ENCODE measurements at places on chromosomes 13 and 19. TPM values are rescaled to one million over a fixed set of nuclear protein-coding genes. Genes with fewer than 3 reads are reported as not detected.

ACER1 gene
- not detected for total RNA-seq

OR7A5 gene
- not detected for total RNA-seq

RASGRP4 gene
- total RNA-seq, result 7.6 TPM

ZNF610 gene
- total RNA-seq, result 2.5 TPM

VSTM1 gene
- 1.1 TPM for total RNA-seq

ZNF177 gene
- 3.3 TPM for total RNA-seq

SLC15A1 gene
- total RNA-seq, result not detected

NFILZ gene
- total RNA-seq, result not detected

ZNF560 gene
- not detected for total RNA-seq

GRCh38 chr19:45515807-45516401, 8.6 kb downstream of the VASP start:
- peak overlapping the region; percentile 81 for H3K27ac ChIP-seq
- peak; percentile 80 for DNase-seq
- peaks cover 31% of the 10 kb centered on the region for H3K36me3 ChIP-seq
- H3K4me3 ChIP-seq, result no peak overlapping the region

DNA sequence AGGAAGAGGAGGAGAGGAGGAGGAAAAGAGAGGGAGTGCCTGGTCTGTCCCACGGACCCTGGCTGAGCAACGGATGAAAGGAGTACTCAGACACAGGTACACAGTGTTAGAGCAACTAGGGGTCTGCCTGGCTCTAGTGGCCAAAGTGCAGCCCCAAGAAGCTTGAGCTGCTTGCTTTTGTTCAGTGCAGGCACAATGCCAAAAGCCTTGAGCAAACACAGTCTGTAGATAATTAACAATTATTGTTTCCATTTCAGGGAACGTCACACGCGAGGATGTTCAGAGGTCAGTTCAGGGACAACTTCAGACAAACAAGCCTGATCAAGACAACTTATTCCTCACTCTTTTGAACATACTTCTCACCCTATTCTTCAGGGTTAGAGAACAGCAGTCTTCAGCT, 32.2 kb upstream of the ZNF726 start:
- H3K27me3 ChIP-seq, result no peaks in the 10 kb centered on the region
- no peaks in the 10 kb centered on the region for H3K4me1 ChIP-seq
- H3K36me3 ChIP-seq, result no peaks in the 10 kb centered on the region
- DNase-seq, result no peak

- H3K27ac ChIP-seq, result no peak overlapping the region
- no peak overlapping the region for H3K4me3 ChIP-seq
- no peaks in the 10 kb centered on the region for H3K27me3 ChIP-seq
- peaks cover 62% of the 10 kb centered on the region for H3K36me3 ChIP-seq
Observed at GRCh38 chr19:13964776-13965175, 12.5 kb downstream of the DCAF15 start.

- H3K36me3 ChIP-seq, result no peaks in the 10 kb centered on the region
- no peaks in the 10 kb centered on the region for H3K27me3 ChIP-seq
- no peak overlapping the region for H3K27ac ChIP-seq
- no peak for DNase-seq
- H3K4me3 ChIP-seq, result no peak overlapping the region
Observed at GRCh38 chr19:29439688-29440550, 85.9 kb upstream of the VSTM2B start.

DNA sequence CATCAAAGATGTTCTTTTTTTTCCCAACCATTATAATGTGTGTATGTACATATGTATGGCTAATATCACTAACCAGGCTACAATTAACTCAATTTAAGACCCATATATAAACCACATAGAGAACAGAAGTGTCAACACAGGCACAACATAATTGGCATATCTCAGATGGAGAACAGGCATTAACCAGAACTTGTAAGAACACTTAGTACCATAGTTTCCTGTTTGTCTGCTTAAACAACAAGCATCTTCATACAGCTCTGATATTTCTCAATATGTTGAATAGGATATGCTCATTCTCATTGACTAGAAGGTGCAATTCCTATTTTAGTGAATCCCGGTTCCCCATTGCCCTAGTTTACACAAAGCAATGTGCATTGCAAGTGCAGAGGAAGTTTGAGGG, 116.9 kb upstream of the EDNRB start:
- H3K4me3 ChIP-seq, result no peak overlapping the region
- H3K36me3 ChIP-seq, result no peaks in the 10 kb centered on the region
- H3K27ac ChIP-seq, result no peak overlapping the region
- no peak for DNase-seq
- no peaks in the 10 kb centered on the region for H3K27me3 ChIP-seq

DNA sequence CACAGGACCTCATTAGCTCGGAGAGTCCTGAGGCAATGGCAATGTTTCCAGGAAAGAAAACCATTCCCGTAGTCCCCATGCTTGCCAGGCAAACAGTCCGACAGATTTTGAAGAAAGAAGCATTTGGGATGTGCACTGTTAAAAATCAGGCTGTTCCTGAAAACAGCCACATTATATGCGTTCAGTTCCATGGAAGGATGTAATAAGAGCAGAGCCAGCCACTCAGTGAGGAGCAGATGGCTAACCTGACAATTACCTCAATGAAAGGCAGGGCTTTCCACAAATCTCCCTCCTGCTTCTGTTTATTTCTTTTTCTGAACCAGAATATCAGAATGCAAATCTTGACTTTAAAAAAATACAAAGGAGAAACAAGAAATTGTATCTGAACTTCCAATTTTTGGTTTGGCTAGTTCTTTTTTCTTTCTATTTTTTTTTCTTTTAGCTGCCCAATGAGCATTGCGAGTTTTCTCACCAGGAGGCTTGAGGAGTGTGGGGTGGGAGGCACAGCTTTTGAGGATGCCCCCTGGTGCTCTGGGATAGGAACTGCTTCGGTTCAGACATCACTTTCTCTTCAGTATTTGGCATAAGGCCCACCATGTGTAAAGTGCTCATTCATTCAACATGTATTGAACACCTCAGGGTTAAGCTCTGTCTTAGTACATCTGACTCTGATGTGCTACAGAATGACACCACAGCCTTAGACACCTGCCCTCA, 124.2 kb downstream of the TBC1D4 start:
- no peaks in the 10 kb centered on the region for H3K27me3 ChIP-seq
- peak; percentile 58 for DNase-seq
- peaks cover 8% of the 10 kb centered on the region for H3K36me3 ChIP-seq
- H3K4me3 ChIP-seq, result no peak overlapping the region
- H3K27ac ChIP-seq, result no peak overlapping the region

DNA sequence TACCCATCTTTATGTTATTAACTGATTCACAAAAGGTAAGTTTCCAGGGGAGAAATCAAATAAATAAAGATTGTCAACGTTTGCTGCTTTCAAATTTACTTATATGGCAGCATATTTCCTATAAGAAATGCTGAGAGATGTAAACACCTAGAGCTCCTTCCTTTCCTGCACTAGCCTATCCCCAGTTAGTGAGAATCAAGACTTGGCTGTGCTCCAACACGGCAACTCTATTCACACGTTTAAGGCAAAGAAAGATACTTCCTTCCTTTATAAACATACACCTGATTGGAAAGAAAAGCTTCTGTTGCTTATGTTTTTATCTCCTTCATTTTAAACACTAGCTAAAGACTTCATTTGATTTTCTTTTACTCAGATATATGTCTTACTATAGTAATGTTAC, 107.0 kb downstream of the PCDH9 start:
- H3K4me1 ChIP-seq, result no peaks in the 10 kb centered on the region
- H3K27ac ChIP-seq, result no peak overlapping the region
- no peaks in the 10 kb centered on the region for H3K27me3 ChIP-seq
- no peaks in the 10 kb centered on the region for H3K36me3 ChIP-seq
- H3K4me3 ChIP-seq, result no peak overlapping the region

GRCh38 chr13:59745392-59745788, 418.3 kb downstream of the DIAPH3 start:
- H3K4me3 ChIP-seq, result no peak overlapping the region
- no peak for DNase-seq
- H3K4me1 ChIP-seq, result no peaks in the 10 kb centered on the region
- H3K36me3 ChIP-seq, result no peaks in the 10 kb centered on the region
- no peak overlapping the region for H3K27ac ChIP-seq

GRCh38 chr19:2477141-2477710, 1.3 kb downstream of the GADD45B start:
- H3K27ac ChIP-seq, result peak overlapping the region; percentile 91
- DNase-seq, result peak; percentile 79
- H3K4me1 ChIP-seq, result peaks cover 24% of the 10 kb centered on the region
- H3K36me3 ChIP-seq, result peaks cover 10% of the 10 kb centered on the region

GRCh38 chr13:50923272-50923671, 13.7 kb downstream of the RNASEH2B start:
- no peak overlapping the region for H3K4me3 ChIP-seq
- H3K36me3 ChIP-seq, result no peaks in the 10 kb centered on the region
- H3K27me3 ChIP-seq, result no peaks in the 10 kb centered on the region

DNA sequence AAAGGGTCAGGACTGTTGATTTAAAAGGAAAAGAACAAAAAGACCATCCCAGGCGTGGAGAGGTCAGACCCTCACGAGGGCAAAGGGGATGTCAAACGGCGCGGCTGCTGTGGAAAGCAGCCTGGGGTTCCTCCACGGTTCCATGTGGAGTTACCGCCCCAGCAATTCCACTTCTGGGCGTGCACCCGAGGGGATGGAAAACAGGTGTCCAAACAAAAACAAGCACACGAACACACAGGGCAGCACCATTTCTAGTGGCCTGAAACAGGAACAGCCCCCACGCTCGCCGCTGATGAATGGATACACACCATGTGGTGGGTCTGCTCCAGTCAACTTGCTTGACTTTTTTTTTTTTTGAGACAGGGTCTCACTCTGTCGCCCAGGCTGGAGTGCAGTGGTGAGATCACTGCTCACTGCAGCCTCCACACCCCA, 11.2 kb downstream of the AP3D1 start:
- DNase-seq, result no peak
- H3K27me3 ChIP-seq, result no peaks in the 10 kb centered on the region
- peaks cover 46% of the 10 kb centered on the region for H3K36me3 ChIP-seq
- no peaks in the 10 kb centered on the region for H3K4me1 ChIP-seq

DNA sequence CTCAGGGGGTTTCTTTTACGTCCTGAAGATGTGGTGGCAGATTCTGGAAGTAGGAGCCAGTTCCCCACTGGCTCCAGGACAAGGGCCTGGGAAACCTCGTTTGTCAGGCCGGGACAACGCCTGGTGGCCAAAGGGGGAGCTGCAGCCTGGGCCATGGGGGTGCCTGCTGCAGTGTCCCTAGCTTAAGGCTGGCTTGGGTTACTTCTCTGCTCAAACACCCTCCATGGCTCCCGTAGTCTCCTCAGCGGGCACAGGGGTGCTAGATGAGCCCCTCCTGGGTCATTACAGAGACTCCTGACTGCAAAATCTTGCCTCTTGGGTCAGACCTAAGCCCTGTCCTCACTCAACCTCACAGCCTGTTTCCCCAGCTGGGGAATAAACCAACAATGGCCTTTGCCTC, 14.7 kb downstream of the CILP2 start:
- peaks cover 16% of the 10 kb centered on the region for H3K27me3 ChIP-seq
- DNase-seq, result no peak
- no peak overlapping the region for H3K4me3 ChIP-seq
- H3K36me3 ChIP-seq, result no peaks in the 10 kb centered on the region
- H3K4me1 ChIP-seq, result no peaks in the 10 kb centered on the region

DNA sequence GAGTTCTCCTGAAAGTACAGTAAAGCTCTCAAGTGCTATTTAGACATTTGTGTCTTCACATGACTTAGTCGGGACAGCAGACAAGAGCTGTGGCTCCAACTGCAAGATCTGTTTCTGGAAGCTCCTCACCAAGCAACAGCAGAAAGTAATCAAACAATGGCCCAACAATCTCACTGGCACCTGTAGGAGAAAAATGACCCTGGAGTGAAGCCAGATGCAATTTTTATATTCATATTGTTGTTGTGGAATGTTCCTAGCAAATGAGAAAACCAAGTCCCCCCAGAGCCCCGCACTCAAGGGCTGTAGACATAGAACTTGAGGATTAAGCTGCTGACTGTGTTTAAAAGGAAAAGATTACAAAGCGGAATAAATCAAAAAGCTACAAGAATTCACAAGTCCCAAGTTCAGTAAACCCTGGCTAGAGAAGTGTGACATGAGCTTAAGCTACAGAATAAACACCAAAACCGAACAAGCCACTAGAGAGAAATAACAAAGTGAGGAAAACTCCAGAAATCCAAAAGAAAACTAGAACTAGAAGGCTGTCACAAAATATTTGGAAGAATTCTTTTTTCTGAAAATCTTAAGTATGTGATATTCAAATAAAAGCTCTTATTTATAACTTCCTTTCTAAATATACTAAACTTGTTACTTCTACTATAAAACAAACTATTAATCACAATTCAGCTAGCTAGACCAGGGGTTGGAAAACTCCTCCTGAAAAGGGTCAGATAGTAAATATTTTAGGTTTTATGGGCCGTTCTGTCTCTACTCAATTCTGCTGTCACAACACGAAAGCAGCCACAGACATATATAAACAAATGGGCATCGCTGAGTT, 454.5 kb downstream of the SUCLA2 start:
- no peaks in the 10 kb centered on the region for H3K4me1 ChIP-seq
- no peak overlapping the region for H3K27ac ChIP-seq
- H3K36me3 ChIP-seq, result no peaks in the 10 kb centered on the region
- H3K27me3 ChIP-seq, result no peaks in the 10 kb centered on the region

DNA sequence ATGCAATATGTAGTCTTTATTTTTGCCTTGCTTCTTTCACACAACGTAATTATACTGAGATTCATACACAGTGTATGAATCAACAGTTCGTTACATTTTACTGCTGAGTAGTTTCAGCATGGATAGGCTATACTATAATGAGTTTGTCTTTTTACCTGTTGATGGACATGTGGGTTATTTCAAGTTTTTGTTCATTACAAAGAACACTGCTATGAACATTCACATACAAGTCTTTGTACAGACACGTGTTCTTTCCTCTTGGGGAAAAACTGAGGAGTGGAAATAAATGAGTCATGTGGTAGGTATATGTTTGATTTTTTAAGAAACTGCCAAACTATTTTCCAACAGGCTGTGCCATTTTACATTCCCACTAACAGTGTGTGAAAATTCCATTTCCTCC, 35.1 kb downstream of the ENOX1 start:
- H3K27ac ChIP-seq, result no peak overlapping the region
- H3K4me1 ChIP-seq, result no peaks in the 10 kb centered on the region
- DNase-seq, result no peak
- no peaks in the 10 kb centered on the region for H3K27me3 ChIP-seq
- no peaks in the 10 kb centered on the region for H3K36me3 ChIP-seq

DNA sequence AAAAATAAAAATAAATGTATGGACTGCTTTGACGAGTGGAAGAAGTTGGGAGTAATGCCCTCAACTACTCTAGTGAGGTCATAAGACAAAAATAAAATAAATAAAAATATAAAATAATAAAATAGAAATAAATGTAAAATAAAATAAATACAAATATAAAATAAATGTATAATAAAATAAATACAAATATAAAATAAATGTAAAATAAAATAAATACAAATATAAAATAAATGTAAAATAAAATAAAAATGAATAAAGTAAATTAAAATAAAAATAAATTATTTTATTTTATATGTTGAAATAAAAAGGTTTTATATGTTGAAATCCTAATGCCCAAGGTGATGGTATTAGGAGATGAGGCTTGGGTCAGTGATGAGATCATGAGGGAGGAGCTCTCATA, 20.1 kb upstream of the IGSF23 start:
- DNase-seq, result no peak
- no peak overlapping the region for H3K4me3 ChIP-seq
- H3K27me3 ChIP-seq, result no peaks in the 10 kb centered on the region

GRCh38 chr19:4913996-4914735, 4.9 kb downstream of the UHRF1 start:
- peaks cover 24% of the 10 kb centered on the region for H3K4me1 ChIP-seq
- no peaks in the 10 kb centered on the region for H3K36me3 ChIP-seq
- no peaks in the 10 kb centered on the region for H3K27me3 ChIP-seq
- H3K4me3 ChIP-seq, result peak overlapping the region; percentile 42
- no peak for DNase-seq

Measured in upper lobe of right lung (tissue), 1 donor.